ENCODE measurements at places on chromosomes 11 and 22.
A peak's percentile ranks its signal among the peaks of the same experiment; 100 is the strongest.

DNA sequence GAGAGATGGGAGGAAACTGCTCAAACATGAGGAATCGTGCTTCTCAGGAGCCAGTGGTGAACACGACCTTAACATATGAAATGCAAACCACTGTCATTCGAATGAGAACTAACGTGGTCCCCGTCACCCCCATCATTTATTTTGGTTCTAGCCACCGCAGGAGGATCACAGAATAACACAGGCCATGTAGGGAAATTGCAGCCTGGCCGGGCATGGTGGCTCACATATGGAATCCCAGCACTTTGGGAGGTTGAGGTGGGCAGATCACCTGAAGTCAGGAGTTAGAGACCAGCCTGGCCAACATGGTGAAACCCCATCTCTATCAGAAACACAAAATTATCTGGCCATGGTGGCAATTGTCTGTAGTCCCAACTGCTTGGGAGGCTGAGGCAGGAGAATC lies 27.1 kb downstream of the KRTAP5-5 start:
- H3K36me3 ChIP-seq, result no peaks in the 10 kb centered on the region
- peaks cover 51% of the 10 kb centered on the region for H3K27me3 ChIP-seq
- H3K4me3 ChIP-seq, result no peak overlapping the region
- DNase-seq, result no peak
- H3K27ac ChIP-seq, result no peak overlapping the region

- H3K4me3 ChIP-seq, result no peak overlapping the region
- no peaks in the 10 kb centered on the region for H3K4me1 ChIP-seq
- no peaks in the 10 kb centered on the region for H3K36me3 ChIP-seq
- H3K27ac ChIP-seq, result no peak overlapping the region
Observed at GRCh38 chr11:58465690-58466089, 23.7 kb upstream of the OR5B12 start.

DNA sequence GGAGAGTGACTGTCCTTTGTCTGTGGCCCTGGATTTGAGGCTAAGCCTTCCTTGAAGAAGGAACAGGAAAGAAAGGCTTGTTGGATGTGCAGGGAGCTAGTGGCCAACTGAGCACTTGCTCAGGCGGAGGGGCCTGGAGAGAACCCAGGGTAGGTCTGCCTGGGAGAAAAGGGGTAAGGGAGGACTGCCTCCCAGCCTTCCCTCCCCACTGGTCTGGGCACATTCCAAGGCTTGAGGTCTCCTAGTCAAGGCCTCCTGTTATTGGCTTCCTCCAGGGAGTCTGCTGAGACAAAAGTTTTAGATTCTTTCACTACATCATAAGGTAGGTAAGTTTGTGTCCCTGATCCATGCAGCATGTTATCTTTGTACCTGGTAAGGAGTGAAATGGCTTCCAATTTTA lies 15.2 kb downstream of the KCNQ1OT1 start:
- H3K4me3 ChIP-seq, result no peak overlapping the region
- no peak overlapping the region for H3K27ac ChIP-seq
- DNase-seq, result no peak
- no peaks in the 10 kb centered on the region for H3K27me3 ChIP-seq
- H3K4me1 ChIP-seq, result peaks cover 21% of the 10 kb centered on the region
- no peaks in the 10 kb centered on the region for H3K36me3 ChIP-seq

DNA sequence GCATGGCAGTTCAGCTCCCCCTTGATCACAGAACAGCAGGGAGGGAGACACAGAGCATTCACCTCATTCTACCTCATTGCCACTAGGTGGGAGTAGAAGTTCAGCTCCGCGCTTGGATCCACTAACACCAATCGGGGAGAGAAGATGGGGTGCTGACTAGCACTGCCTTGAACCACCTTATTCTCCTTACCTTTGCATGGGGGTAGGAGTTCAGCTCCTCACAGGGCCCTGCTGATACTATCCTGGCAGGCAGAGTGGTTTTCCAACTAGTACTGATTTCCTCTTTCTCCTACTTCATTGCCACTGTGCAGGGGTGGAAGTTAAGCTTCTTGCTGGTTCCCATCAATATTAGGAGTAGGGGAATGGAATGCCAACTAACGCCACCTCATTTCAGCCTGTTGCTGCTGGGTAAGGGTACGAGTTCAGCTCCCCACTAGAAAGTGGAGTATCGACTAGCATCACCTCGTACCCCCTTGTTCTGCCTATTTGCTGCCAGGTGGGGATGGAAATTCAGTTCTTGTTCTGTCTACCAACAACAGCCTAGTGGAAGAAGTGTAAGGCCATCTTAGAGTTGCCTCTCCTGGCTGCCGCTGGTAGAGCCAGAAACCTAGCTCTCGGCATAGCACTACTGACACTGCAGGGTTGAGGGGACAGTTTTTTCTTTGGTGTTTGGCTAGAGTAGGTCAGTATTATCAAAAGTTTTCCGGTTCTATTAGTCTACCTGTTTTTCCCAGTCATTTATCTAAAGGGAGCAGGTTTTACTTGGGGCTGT lies 550.9 kb upstream of the CCDC90B start:
- no peak for DNase-seq
- H3K27me3 ChIP-seq, result peaks cover 11% of the 10 kb centered on the region
- H3K4me3 ChIP-seq, result no peak overlapping the region
- no peaks in the 10 kb centered on the region for H3K4me1 ChIP-seq
- H3K36me3 ChIP-seq, result no peaks in the 10 kb centered on the region

DNA sequence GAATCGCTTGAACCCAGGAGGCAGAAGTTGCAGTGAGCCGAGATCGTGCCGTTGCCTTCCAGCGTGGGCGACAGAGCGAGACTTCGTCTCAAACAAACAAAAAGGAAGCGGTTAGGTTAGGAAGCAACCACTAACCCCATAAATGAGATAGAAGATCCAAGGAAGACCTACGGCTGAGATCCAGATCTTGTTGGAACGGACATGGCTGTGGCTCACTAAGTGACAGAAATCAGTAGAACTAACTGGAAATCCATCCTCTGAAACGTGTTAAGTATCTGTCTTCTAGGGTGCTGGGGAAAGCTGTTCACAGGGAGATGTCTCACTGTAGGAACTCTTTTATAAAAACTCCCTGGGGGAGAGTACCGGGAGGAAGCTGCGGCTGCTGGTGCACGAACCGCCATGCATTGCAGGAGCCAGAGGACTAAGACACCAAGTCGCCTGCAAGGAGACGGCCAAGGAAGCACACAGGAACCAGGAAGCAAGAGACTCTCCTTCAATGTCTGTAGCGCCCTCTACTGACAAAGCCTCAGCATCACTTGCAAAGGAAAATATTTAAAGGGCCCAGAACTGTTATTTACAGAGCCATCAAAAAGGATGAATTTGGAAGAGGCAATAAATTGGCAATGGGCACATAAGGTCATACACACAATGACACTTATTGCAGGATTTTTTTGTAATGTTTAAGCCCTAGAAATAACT lies 16.9 kb upstream of the SPTY2D1 start:
- H3K27me3 ChIP-seq, result no peaks in the 10 kb centered on the region
- no peaks in the 10 kb centered on the region for H3K36me3 ChIP-seq
- no peak overlapping the region for H3K4me3 ChIP-seq
- H3K4me1 ChIP-seq, result no peaks in the 10 kb centered on the region

DNA sequence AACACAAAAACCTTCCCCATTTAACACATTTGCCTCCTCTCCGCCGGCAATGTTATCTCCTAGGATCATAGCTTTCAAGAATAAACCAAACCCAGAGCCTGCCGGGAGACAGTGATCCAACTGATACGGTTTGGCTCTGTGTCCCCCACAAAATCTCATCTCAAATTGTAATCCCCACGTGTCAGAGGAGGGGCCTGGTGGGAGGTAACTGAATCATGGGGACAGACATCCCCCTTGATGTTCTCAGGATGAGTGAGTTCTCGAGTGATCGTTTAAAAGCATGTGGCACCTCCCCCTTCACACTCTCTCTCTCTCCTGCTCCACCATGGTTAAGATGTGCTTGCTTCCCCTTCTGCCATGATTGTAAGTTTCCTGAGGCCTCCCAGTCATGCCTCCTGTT lies 33.3 kb downstream of the RBFOX2 start:
- H3K36me3 ChIP-seq, result no peaks in the 10 kb centered on the region
- H3K4me3 ChIP-seq, result no peak overlapping the region
- no peaks in the 10 kb centered on the region for H3K4me1 ChIP-seq
- H3K27ac ChIP-seq, result no peak overlapping the region

GRCh38 chr22:31496735-31497146 lies 405 bp downstream of the SFI1 start:
- DNase-seq, result no peak
- no peaks in the 10 kb centered on the region for H3K27me3 ChIP-seq
- peaks cover 15% of the 10 kb centered on the region for H3K4me1 ChIP-seq
- peak overlapping the region; percentile 94 for H3K4me3 ChIP-seq
- H3K27ac ChIP-seq, result peak overlapping the region; percentile 96

GRCh38 chr11:93073508-93074280 lies 104.2 kb downstream of the MTNR1B start:
- H3K27me3 ChIP-seq, result peaks cover 15% of the 10 kb centered on the region
- H3K36me3 ChIP-seq, result no peaks in the 10 kb centered on the region
- no peak for DNase-seq

DNA sequence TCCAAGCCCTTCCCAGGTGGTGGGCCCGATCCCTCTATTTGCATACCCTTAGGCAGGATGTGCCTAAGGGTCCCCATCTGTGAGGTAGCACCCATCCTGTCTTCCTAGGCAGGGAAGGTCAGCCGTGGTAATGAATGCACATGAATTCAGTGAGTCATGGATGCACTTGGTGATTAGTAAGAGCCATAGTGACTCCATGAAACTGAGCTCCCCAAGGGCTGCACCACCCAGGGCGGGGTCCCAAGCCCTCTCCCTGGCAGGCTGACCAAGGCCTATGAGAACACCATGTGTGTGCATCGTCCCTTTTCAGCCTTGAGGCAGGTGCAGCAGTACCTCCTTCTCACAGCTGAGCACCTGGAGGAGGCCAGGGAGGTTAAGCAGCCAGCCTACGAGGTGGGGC lies 15.6 kb upstream of the SUSD2 start:
- H3K4me3 ChIP-seq, result no peak overlapping the region
- H3K27me3 ChIP-seq, result no peaks in the 10 kb centered on the region
- H3K36me3 ChIP-seq, result no peaks in the 10 kb centered on the region
- no peak overlapping the region for H3K27ac ChIP-seq

- no peaks in the 10 kb centered on the region for H3K36me3 ChIP-seq
- no peak overlapping the region for H3K27ac ChIP-seq
- H3K4me1 ChIP-seq, result no peaks in the 10 kb centered on the region
- no peak overlapping the region for H3K4me3 ChIP-seq
- peaks cover 24% of the 10 kb centered on the region for H3K27me3 ChIP-seq
Observed at GRCh38 chr22:49100773-49101172, 726.9 kb downstream of the BRD1 start.

- no peaks in the 10 kb centered on the region for H3K36me3 ChIP-seq
- peaks cover 15% of the 10 kb centered on the region for H3K4me1 ChIP-seq
- peaks cover 41% of the 10 kb centered on the region for H3K27me3 ChIP-seq
- peak overlapping the region; percentile 21 for H3K4me3 ChIP-seq
- no peak overlapping the region for H3K27ac ChIP-seq
- DNase-seq, result no peak
Observed at GRCh38 chr11:120208001-120208441, 2.8 kb upstream of the OAF start.

- H3K4me1 ChIP-seq, result peaks cover 37% of the 10 kb centered on the region
- H3K36me3 ChIP-seq, result no peaks in the 10 kb centered on the region
- H3K27me3 ChIP-seq, result no peaks in the 10 kb centered on the region
- H3K4me3 ChIP-seq, result no peak overlapping the region
- DNase-seq, result no peak
Observed at GRCh38 chr11:107851704-107852310, 6.8 kb downstream of the SLC35F2 start.

DNA sequence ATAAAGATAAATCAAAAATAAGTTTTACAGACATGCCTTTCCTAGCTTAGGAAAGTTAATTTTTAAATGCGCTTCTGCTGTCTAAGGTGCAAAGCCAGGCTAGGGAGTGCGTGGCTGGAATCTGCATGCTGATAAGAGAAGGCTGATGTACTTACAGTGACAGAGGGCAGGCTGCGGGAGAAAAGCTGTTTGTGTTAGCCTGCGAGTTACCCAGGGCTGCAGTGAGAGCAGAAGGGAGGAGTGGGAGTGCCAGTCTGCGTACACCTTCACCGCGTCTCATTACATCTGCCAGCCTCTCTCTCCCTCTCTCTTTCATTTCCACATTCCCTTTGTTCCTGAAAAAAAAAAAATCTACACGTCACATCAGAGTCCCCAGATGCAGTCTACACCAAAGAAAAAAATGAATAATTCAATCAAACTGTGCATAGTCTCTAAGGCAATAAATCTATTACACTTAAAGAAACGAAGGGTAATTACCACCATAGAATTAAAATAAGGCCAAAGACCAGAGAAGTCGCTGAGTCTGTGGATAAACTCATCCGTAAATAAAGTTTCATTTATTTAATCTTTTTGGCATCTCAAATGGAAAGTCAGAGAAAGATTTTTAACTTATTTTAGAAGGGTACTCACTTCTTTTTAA lies 126.4 kb upstream of the C11orf58 start:
- H3K27ac ChIP-seq, result no peak overlapping the region
- H3K36me3 ChIP-seq, result no peaks in the 10 kb centered on the region
- peaks cover 19% of the 10 kb centered on the region for H3K4me1 ChIP-seq
- DNase-seq, result no peak
- H3K27me3 ChIP-seq, result peaks cover 44% of the 10 kb centered on the region

GRCh38 chr22:26525946-26526564 lies 13.8 kb upstream of the TFIP11 start:
- H3K36me3 ChIP-seq, result no peaks in the 10 kb centered on the region
- peaks cover 4% of the 10 kb centered on the region for H3K4me1 ChIP-seq
- H3K27me3 ChIP-seq, result no peaks in the 10 kb centered on the region
- H3K4me3 ChIP-seq, result no peak overlapping the region
- no peak for DNase-seq
- no peak overlapping the region for H3K27ac ChIP-seq

DNA sequence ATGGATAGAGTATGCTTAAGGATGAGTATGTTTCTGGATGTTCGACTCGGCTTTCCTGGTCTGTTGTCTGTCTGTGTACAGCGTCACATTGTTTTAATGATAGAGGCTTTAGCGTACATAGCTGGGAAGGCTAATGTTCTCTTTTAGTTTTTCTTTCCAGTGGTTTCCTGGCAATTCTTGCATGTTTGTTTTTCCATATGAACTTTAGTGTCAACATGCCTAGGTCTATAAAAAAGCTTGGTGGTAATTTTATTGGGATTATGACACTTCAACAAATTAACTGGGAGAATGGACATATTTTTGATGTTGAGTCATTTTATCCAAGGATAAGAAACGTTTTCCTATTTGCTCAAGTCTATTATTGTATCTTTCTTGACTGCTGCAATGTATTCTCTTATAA lies 17.6 kb downstream of the F2 start:
- H3K36me3 ChIP-seq, result no peaks in the 10 kb centered on the region
- DNase-seq, result no peak
- H3K4me3 ChIP-seq, result no peak overlapping the region
- H3K27me3 ChIP-seq, result no peaks in the 10 kb centered on the region
- no peaks in the 10 kb centered on the region for H3K4me1 ChIP-seq

DNA sequence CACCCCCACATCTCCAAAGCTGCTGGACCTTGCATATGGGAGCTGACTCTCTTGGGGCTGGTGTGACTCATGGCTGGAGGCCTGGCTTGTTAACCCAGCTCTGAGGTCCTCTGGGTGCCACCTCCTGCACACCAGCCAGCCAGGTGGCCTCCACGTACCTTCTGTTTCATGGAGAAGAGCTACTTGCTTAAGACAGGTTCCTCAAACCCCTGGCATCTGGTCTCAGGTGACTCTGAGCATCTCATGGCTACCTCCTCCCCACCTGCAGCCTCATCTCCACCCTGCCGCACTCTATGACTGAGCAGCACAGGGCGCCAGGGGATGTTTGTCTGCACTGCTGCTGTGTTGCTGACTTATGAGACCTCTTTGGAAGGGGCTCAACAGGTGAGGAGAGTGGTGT lies 55.7 kb downstream of the BCR start:
- no peak overlapping the region for H3K4me3 ChIP-seq
- H3K4me1 ChIP-seq, result peaks cover 47% of the 10 kb centered on the region
- DNase-seq, result no peak
- no peak overlapping the region for H3K27ac ChIP-seq

Data from naive B cell (primary cell).